Skin of body (tissue), 3 donors: ENCODE measurements at places on chromosomes 11 and 22. TPM values are rescaled to one million over a fixed set of nuclear protein-coding genes. Genes with fewer than 3 reads are reported as not detected.

Gene C1QTNF6
- total RNA-seq = 15.0 TPM

Gene DCHS1
- total RNA-seq = 29.0 TPM

Gene KRTAP5-10
- 1.5 TPM for total RNA-seq

Gene CBLIF
- not detected for total RNA-seq

Gene PKNOX2
- 4.0 TPM for total RNA-seq

Gene OR10A2
- total RNA-seq = not detected
